Activated T-helper 1 cell treated with anti-CD3 and anti-CD28 coated beads, Interleukin-2, amount 50 U/mL, for 16 hours (primary cell): ENCODE measurements at places on chromosomes 4 and X.

GRCh38 chr4:83297548-83298260 lies 13.1 kb upstream of the COQ2 start:
- DNase-seq = no peak

GRCh38 chr4:7530082-7530481 lies 95.4 kb upstream of the PSAPL1 start:
- no peak for DNase-seq

DNA sequence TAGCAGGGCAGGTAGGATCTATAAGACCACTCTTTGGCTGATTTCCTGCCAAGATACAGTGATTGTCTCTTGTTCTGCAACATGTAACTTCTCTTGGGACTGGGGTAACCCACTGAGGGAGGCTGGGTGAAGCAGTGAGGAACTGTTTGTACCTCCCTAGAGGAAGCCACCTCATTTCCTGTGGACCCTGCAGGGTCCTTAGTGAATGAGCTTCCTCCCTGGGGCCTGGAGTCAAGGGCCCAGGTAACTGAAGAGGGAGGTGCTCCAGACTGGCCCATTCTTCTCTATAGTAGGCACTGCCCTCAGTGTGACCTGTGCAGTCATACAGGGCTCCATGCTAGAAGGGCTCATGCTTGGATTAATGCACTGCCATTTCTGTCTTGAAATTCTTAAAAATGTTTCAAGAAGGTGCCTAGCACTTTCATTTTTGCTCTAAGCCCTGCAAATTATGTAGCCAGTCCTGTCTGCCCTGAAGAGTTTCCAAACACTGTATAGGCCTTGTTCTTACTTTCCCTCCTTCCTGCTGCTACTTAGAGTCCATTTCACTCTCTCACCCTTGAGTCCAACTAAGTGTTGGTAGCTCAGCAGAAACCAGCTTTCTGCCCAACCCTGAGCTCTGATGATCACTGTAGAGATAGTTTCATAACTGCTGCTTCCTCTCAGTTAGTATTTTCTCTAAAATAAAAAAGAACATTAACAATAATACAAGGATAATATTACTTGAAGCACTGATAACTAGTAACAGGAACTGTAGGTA lies 8.5 kb upstream of the GRIA3 start:
- DNase-seq = no peak

DNA sequence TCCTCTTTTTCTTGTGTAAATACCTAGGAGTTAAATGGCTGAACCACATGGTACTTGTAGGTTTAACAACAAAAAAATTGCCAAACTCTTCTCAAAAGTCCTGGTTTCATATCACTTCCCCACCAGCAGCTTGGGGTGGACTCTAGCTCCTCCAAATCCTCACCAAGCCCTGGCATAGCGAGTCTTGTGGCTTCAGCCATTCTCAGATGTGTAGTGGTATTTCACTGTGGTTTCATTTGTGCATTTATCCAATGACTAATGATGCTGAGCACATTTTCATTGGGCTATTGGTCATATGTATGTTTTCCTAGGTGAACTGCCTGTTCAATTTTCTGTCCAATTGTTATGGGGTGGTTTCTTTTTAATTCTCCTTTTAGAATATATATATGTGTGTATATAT lies 249.3 kb downstream of the NLGN4X start:
- no peak for DNase-seq

DNA sequence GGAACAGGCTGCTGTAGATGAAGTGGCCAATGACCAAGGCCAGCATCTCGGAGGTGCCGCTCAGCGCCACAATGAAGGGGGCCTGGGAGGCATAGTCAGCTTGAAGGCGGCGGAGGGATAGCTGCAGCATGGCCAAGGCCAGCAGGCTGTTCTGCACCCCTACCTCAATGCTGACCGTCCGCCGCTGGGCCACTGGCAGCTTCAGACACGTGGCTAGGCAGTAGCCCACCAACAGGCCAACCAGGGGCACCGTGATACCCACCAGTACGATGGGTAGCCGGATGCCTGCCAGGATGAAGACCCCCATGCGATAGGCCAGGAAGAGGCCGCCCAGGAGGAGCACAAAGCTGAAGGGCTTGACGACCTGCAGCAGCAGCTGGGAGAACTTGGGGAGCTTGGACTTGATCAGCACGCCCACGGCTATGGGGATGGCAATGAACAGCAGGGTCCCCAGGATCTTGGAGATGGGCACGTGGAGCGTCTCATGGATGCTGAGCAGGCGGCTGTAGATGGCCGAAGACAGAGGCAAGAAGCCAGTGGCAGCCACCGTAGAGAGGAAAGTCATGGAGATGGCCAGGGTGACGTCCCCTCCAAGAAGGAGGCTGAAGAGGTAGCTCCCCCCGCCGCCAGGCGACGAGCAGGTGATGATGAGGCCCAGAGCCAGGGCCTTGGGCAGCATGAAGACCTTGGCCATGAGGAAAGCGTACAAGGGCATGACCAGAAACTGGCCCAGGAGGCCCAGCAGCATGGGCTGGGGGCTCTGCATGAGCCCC lies 1.3 kb upstream of the UBL4A start:
- DNase-seq = no peak

DNA sequence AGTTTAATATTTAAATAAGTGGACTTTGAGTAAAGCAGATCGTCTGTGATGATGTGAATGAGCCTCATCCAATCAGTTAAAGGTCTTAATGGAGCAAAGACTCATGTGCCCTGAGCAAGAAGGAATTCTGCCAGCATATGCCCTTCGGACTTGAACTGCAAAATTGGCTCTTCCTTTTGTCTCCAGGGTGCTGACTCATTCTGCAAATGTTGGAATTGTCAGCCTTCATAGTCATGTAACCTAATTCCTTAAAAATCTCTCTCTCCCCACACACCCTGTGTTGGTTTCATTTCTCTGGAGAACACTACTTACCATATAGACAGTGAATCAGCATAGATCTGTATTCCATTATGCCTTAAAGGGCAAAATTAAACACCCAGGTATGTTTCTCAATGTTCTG lies 609.8 kb upstream of the GALNTL6 start:
- no peak for DNase-seq

DNA sequence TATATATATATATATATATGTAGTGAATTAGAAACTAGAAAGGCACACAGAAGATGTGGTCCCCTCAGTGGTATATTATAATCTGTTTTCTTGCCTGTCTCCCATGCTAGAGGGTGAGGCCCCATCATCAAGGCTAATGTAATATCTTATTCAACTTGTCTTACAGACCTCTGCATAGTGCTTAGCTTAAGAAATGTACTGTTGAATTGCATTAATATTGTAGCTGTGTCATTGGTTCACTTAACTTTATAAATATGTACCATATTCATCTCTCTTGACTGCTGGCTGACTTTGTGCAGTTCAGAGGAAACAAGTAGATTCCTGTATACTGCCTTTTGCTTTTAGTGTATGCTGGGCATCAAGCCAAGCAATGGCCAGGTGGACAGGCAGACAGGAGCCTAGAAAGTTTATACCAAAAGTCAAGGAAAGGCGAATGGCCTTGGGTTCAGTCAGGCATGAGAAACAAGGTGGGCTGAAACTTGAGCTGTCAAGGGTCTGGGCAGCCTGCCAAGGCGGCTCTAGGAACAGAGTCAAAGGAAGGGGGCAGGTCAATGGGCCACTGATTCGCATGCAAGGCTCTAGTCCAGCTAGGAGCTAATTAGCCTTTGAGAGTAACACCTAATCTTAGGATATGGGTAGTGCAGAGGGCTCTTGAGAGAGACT lies 78.8 kb upstream of the LEF1 start:
- no peak for DNase-seq

DNA sequence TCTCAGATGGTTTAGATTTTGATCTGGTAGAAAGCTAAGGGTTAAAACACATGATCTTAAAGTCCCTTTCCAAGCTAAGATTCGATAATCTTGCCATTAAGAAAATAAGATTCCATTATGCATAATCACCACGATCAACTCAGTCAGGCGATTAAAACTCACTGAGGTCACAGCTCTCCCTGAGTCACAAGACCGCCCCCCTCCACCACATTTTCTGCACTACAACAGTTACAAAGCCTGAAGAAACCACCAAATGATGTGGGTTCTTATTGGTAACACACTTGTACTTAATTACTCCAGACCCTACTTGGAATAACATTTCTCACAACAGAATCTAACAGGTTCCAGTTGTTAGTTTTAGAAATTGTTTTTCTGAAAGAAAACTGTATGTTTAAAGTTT lies 62.8 kb downstream of the SH3KBP1 start:
- DNase-seq = no peak

DNA sequence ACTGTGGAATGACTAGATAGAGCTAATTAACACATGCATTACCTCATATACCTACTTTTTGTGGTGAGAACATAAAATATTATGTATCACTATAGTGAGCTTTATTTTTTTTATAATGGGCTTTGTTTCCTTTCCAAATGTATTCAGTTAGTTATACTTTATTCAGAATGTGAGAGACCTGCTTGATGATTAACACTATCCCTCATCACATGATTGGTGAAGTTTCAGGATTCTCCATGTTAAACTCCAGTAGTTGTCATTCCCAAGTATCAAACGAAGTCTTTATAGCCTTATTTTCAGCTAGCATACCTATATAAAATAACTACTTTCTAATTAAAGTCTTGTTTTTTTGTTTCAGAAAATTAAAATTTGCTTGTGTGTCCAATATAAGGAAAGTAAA lies 8.8 kb downstream of the ZXDA start:
- DNase-seq = no peak

DNA sequence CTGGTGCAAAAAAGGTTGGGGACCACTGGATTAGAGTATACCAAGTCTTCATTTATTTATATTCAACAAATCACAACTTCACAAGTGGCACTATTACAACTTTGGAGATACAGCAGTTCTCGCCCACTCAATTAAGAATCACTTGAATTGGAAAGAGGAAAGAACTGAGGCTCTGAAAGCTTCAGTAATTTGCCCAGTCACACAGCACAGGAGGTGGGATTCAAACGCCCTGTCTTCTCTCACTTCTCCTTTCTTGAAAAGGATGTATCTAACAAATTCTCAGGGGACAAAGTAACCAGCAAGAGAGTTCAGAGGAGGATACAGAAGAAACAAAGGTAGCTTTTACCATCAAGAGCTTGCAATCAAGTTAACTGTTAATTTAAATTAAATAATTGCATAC lies 12.4 kb downstream of the SMIM14 start:
- no peak for DNase-seq
